ENCODE measurements at places on chromosomes 2 and 18.

DNA sequence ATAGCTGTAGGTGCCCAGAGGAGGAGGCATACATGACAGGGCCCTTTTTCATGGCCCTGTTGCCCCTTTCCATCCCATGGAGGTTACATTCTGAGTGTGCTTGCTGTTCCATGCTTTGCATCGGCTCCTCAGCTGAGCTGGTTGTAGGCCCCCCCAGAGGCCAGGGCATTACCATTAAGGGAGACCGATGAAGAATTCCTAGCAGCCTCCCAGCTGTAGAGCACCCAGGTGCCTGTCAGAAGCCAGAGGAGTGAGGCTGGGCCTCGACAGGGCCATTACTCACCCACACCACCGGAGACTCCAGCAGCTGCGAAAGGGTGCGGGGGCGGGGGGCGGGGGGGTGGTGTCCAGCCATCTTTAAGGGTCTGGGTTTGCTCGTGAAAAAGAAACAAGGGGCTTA lies 72.2 kb downstream of the GALNT14 start:
- DNase-seq, result no peak

DNA sequence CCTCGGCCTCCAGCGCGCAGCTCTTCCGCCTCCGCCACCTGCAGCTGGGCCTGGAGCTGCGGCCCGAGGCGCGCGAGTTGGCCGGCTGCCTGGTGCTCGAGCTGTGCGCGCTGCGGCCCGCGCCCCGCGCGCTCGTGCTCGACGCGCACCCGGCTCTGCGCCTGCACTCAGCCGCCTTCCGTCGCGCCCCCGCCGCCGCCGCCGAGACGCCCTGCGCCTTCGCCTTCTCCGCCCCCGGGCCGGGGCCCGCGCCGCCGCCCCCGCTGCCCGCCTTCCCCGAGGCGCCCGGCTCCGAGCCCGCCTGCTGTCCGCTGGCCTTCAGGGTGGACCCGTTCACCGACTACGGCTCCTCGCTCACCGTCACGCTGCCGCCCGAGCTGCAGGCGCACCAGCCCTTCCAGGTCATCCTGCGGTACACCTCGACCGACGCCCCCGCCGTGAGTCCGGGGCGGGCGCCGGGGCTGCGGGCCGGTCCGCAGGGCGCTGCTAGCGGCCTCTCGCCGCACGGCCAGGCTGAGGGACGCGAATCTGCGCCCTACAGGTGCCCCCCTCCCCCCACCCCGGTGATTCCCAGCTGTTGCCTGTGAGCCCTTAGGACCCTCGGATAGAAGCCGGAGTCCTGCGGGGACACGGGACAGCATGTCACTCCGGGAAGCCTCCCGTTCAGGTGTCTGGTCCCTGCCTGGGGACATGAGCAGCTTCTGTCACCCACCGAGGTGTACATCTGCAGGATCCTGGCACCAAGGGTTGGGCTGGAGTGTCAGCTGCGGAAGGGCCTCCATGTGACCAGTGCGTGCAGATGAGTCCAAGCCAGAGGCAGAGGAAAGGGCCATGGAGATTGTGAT lies 616 bp downstream of the RNPEPL1 start:
- DNase-seq, result no peak

- DNase-seq, result no peak
Measured at GRCh38 chr2:152015552-152015951, 83.3 kb downstream of the CACNB4 start.

GRCh38 chr2:172195836-172196376 lies 93.2 kb upstream of the DLX2 start:
- no peak for DNase-seq

GRCh38 chr18:63617049-63617914 lies 26.8 kb downstream of the SERPINB4 start:
- DNase-seq, result no peak

GRCh38 chr2:25187729-25188350 lies 19.5 kb upstream of the POMC start:
- DNase-seq, result no peak

GRCh38 chr18:22297008-22297407 lies 120.7 kb downstream of the CTAGE1 start:
- DNase-seq, result no peak

- DNase-seq, result no peak
Measured at GRCh38 chr2:173819852-173820251, 145.3 kb downstream of the SP3 start.

GRCh38 chr18:26301681-26302080 lies 75.4 kb downstream of the TAF4B start:
- DNase-seq, result no peak

GRCh38 chr2:157902692-157903091 lies 26.6 kb upstream of the ACVR1 start:
- no peak for DNase-seq

DNA sequence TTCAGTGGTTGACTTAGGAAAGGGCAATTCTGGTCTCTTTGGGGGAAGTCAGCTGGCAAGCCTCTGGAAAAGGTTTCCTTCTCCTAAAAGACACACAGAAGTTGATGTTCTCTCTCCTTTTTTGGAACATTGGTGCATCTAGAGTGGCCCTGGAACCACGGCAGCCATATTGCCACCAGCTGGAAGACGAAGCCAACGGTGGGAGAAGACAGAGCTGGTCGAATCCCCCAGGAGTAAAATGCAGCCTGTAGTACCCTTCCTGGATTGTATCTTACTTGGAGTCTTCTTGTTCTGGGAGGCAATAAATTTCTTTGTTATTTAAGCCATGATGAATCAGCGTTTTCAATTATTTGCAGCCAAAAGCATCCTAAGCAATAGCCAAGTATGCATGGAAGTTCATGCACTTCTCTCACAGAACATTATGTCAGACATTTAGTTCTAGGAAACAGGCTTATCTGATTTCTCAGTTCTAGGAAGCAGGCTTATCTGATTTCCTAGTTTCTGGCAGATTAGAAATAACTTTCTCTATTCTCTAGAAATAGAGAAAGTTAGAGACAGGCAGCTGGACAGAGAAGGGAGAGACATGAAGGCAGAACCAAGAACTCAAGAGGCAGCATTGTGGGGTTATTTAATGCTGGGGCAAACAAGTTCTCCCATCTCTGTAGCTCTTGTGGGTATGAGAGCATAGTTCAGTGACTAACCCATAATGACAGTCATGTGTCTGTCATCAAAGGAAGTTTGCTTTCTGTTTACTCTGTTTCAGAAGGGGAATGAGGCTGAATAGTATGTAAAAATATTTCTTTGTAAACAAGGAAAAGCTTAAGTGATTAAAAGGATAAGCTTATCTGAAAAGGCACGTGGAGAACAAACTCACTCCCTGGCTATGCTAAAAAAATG lies 40.5 kb upstream of the NABP1 start:
- peak; percentile 56 for DNase-seq

- no peak for DNase-seq
Measured at GRCh38 chr2:193187816-193188215, 993.1 kb upstream of the TMEFF2 start.

- no peak for DNase-seq
Measured at GRCh38 chr2:61967262-61967661, 61.8 kb downstream of the COMMD1 start.

DNA sequence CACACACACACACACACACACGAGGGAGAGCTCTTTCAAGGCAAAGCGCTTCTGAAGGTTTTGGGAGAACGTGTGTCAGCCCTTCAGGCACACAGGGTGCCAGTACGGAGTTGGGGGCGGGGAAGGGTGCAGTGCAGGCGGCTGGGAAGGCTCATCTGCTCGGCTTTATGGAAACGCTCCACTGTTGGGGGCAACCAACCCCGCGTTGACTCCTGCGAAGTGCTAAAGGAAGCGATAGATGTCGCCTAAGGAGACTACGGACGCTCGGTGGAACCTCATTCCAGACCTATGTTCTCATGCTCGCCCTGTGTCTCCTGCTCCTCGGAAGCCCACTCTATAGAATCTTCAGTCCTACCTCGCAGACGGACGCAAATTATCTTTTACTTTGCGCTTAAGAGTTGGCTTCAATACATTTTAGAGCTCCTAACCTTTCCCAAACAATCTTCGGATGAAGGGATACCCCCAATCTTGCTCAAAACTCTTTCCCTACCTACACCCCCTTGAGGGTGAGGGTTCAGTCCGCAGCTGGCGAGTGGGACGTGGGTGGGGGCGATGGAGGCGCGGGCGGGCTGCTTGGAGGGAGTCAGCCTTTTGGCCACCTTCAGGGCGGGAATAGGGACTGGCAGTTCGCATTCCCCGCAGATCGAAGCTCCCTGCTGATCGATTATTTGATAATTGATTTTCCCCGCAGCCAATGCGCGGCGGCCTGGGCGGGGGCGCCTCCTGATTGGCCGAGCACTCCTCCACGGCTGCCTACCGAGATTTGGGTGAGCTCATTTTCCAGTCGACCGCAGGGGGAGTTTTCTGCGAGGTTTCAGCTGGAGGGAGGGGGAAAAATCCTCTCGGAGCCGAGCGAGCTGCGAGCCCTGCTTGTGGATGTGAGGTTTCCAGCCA lies 1.9 kb upstream of the MEIS1 start:
- peak; percentile 92 for DNase-seq

DNA sequence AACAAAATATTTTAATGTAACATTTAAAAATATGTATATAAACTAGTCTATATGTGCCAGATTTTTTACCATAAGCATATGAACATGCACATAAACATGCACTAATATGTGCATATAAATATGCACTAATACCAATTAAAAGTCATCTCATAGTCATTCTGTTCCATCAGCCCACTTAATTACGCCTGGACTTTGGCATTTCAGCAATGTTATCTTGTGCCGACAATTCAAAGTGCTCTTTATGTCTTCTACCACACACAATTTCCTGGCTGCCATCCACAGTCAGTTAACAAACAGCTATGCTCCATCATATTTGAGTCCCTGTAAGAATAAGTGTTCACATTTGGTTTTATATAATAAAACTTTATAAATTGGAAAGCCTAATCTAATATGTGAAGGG lies 92.6 kb upstream of the TSPYL6 start:
- peak; percentile 62 for DNase-seq

DNA sequence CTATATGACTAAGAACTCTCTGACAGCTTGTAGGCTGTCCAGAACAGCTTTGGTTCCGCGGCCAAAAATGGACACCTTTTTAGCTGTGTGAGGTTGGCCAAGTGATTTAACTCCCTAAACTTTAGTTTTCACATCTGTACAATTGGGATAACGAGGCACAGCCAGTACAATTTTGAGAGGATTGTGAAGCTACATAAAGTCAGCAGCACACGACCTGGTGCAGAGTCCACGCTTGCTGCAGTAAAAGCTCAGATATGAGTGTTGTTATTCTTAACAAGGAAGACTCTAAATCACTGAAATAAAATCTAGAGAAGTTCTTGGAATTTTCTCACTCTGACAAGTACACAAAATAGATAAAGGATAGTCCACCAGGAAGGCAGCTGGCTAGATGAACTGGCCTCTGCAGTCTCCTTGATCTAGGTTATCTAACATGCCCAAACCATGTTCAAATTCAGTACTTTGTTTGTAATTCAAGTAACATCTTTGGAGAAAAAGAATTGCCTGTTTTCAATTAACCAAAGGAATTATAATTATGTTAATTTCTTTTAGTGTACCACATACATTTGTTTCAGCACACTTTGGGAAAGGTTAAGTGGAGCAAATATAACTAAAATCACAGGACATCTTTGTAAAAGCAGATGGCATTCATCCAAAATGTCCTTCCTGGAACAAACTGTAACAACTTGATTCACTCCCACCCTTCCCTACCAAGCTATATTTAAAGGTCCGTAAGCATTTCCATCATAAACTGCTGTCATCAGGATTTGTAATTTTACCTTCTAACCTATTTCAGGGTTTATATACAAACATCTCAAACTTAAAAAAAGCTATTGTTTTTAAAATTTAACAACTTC lies 201.7 kb upstream of the STK17B start:
- no peak for DNase-seq

- peak; percentile 30 for DNase-seq
Measured at GRCh38 chr18:34729264-34729663, 19.2 kb downstream of the DTNA start.

GRCh38 chr2:9394816-9395215 lies 28.5 kb downstream of the ITGB1BP1 start:
- DNase-seq, result no peak
